ENCODE measurements at places on chromosomes 12 and 14. TPM values are rescaled to one million over a fixed set of nuclear protein-coding genes. Genes with fewer than 3 reads are reported as not detected.

Gene RASAL1
- total RNA-seq = 2.3 TPM

Gene FAM181A
- total RNA-seq = not detected

Gene HOTAIR
- not detected for total RNA-seq

Gene KRT72
- not detected for total RNA-seq

Gene FOXN4
- total RNA-seq = 0.29 TPM

Gene RNF41
- 64.8 TPM for total RNA-seq

Measured in H9 (cell line).